ENCODE measurements at places on chromosomes 16 and 17. TPM values are rescaled to one million over a fixed set of nuclear protein-coding genes. Genes with fewer than 3 reads are reported as not detected.

DNA sequence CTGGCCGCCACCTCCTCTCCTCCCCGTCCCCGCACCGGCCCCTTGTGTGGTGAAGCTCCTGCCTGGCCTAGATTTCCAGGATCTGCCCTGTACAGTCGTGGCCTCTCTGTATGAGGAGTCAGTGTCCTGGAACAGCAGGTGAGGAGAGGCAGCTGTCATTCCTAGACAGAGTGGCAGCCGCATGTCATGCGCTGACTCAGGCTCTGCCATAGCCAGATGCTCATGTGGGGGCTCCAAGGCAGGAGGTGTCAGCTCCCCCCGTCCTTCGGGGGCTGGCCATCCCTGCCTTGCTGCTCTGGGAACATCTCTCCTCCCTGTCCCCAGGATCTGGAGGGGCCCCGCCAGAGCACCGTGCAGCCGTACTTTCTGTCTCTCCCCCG is 60.4 kb downstream of the BAIAP2 start:
- DNase-seq, result peak; percentile 24

The PLSCR3 gene
- total RNA-seq, result 20.8 TPM

The CLEC18A gene
- 0.10 TPM for total RNA-seq

DNA sequence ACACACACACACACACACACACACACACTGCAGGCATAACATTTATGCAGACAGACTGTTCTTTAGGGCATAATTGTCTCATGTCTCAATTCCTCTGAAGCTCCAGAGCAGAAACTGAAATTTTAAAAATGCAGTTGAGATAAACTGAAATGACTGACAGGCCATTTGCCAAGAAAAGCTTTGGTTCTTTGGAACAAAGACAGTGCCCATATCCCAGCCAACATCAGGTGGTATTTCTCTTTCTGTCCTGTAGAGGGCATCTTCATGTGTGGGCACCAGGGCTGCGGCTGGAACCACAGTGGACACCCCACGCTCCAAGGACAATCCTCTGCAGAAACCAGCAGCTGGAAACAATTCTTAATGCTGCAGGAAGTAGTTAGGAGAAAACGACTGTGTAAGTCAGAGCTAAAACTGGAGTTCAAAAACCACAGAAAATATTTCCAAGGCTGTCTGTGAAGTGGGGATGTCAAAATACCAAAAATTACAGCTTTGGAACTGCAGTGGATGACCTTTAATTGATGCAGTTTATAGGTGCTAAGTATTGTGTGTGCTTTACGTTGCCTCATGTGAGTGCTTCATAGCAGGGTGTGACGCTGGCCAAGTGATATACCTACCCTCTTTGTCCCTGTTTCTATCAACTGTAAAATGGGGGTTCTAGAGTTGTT is 10.6 kb upstream of the MEFV start:
- peak; percentile 66 for DNase-seq

DNA sequence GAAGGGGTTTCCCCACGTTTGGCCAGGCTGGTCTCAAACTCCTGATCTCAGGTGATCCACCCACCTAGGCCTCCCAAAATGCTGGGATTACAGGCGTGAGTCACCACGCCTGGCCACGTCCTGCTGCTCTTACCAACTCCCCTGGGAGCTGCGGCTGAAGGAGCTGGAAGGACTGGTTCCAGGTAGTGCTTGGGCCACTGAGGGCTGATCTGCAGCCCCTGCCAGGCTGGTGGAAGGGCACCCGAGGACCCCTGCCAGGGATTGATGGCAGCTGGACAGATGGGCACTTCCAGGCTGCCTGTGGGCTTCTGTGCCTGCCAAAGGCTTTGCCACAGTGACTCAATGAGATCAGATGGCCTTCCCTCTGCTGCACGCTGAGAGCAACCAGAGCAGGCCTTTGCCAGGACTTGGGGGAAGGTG is 2.3 kb downstream of the OXLD1 start:
- no peak for DNase-seq

The SPATA22 gene
- total RNA-seq, result not detected

The PAFAH1B1 gene
- total RNA-seq, result 93.9 TPM

DNA sequence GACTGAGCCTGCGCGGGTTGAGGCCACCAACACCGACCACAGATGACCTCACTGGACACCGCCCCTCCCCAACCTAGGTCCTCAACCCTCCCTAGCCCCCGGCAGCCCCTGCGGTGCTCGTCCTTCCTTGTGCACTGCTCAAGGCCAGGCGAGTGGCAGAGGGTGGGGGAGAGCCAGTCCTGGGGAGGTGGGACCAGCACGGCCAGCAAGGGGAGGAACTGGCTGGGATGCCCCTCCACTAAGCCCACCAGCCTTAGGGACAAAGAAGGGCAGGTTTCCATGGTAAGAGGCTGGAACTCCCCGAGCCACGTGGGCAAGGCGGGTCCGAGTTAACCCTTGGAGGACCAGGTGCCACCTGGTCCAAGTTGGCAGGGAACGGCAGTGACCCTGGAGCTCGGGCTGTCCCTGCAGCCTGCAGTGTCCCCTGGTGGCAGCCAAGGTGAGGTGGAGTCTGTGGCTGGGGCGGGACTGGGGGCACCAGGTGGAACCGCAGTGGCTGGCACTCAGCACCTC is 9.2 kb downstream of the FSCN2 start:
- DNase-seq, result no peak

GRCh38 chr17:7184091-7184488 is 4.9 kb upstream of the ASGR1 start:
- no peak for DNase-seq

- DNase-seq, result peak; percentile 94
Observed at GRCh38 chr17:83012868-83013778, 66.3 kb upstream of the METRNL start.

The MYH8 gene
- not detected for total RNA-seq

- DNase-seq, result no peak
Observed at GRCh38 chr16:57619133-57619605, 9.3 kb upstream of the ADGRG1 start.

The HSD11B2 gene
- total RNA-seq, result not detected

- DNase-seq, result no peak
Observed at GRCh38 chr16:88338896-88339295, 43.9 kb upstream of the ZNF469 start.

The MARVELD3 gene
- total RNA-seq, result not detected

GRCh38 chr16:81632392-81633146 is 146.5 kb upstream of the PLCG2 start:
- DNase-seq, result peak; percentile 93

DNA sequence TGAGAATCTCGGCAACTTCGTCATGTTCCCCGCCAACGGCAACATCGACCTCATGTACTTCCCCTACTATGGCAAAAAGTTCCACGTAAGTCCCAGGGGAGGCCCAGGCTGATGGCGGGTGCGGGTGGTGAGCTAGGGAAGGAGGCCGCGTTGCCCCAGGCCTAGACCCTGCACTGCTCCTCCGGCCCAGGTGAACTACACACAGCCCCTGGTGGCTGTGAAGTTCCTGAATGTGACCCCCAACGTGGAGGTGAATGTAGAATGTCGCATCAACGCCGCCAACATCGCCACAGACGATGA is 4.8 kb downstream of the ATP1B2 start:
- no peak for DNase-seq

The ABI3 gene
- total RNA-seq, result 0.24 TPM

The ACLY gene
- 99.4 TPM for total RNA-seq

The KRTAP4-5 gene
- not detected for total RNA-seq

- no peak for DNase-seq
Observed at GRCh38 chr16:6926341-6926740, 406.3 kb upstream of the RBFOX1 start.

The CES3 gene
- total RNA-seq, result 0.10 TPM

DNA sequence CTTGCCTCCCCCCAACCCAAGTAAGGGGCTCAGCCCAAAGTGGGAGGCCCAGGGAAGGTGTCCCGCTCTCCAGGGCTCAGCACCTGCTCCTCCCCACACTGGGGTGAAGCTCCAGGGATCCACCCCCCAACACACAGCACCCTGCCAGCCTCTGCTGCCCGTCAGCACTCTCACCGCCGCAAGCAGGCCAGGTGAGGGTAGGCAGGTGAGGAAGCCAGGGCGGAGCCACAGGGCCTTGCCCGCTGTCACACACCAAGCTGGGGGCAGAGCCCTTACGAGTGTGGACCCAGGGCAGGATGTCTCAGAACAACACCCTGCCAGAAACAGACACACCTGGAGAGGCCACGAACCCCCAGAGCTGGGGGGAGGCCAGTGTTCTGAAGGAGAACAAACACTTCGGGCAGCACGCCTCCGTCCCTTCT is 19.5 kb downstream of the PLLP start:
- no peak for DNase-seq

- no peak for DNase-seq
Observed at GRCh38 chr17:49513044-49513395, 17.9 kb downstream of the NGFR start.

The KCNG4 gene
- total RNA-seq, result not detected

GRCh38 chr16:89324056-89325010 is 106.8 kb downstream of the ZNF778 start:
- peak; percentile 83 for DNase-seq

The SMTNL2 gene
- not detected for total RNA-seq

The MYCBPAP gene
- total RNA-seq, result not detected

- DNase-seq, result peak; percentile 8
Observed at GRCh38 chr17:45954914-45955313, 44.1 kb upstream of the STH start.

DNA sequence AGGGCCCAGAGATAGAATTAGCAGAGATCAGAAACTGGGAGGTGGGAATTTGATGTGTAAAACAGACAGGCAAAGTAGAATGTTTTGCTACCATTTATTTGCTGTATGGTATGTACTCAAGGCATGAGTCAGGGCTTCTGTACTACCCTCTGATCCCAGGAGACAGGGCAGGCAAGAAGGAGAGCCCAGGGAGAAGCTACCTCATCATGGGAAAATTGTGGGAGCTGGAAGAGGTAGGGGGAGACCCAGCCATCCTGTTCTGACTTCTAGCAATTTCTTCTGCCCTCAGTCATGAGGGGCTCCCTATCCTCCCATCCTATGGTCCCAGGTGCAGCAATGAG is 1.7 kb upstream of the PIGS start:
- no peak for DNase-seq

DNA sequence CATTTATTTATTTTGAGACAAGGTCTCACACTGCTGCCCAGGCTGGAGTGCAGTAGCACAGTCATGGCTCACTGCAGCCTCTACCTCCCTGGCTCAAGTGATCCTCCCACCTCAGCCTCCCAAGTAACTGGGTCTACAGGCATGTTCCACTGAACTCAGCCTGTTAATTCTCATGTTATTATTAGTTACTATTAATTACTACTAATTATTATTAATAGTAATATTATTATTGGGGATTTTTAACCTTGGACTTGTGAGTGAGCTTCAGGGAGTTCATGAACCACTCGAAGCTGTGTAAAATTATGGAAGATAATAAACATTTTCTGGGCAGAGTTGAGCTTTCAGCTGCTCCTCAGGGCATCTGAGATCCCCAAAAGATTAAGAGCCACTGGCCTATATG is 4.6 kb upstream of the STAC2 start:
- no peak for DNase-seq

GRCh38 chr17:42698736-42699414 is 16.5 kb downstream of the CNTNAP1 start:
- DNase-seq, result peak; percentile 83

- no peak for DNase-seq
Observed at GRCh38 chr17:68861602-68862001, 93.6 kb downstream of the ABCA8 start.

GRCh38 chr16:27175888-27176287 is 27.4 kb upstream of the KDM8 start:
- no peak for DNase-seq

DNA sequence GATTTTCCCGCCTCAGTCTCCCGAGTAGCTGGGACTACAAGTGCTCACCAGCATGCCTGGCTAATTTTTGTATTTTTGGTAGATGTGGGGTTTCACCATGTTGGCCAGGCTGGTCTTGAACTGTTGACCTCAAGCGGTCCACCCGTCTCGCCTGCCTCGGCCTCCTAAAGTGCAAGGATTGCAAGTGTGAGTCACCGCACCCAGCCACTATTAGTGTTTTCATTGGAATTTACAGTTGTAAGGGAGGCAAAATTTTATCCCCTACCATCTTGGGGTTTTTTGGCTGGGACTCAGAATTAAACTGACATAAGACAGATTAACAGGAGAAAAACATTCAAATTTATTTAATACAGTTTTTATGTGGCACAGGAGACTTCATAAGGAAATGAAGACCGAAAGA is 12.3 kb upstream of the MYCBPAP start:
- peak; percentile 36 for DNase-seq

The ORC6 gene
- total RNA-seq, result 33.3 TPM

The DNAH2 gene
- 3.2 TPM for total RNA-seq

DNA sequence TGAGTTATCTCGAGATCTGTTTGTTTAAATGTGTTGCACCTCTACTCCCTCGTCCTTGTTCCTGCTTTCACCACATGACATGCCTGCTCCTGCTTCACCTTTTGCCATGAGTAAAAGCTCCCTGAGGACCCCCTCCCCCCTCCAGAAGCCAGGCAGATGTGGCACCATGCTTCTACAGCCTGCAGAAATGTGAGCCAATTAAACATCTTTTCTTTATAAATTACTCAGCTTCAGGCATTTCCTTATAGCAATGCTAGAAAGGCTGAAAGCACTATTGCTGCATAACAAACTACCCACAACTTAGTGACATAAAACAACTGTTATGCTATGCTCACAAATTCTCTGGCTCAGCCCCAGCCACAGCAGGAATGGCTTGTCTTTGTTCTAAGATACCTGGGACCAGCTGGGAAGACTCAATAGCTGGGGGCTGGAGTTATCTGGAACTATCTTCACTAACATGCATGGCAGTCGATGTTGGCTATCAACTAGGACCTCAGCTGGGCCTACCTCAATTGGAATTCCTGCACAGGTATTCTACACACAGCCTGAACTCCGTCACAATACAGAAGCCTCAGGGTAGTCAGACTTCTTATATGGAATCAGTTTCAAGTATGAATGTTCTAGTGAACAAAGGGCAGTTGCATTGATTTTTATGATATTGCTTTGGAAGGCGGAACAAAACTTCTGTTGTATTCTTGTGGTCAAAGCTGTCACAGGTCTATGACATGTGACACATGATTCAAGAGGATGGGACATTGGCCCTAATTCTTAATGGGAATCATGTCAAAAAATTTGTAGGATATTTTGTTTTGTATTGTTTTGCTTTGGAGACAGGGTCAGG is 186.0 kb upstream of the PIRT start:
- DNase-seq, result no peak

GRCh38 chr17:56291226-56291805 is 138.0 kb downstream of the ANKFN1 start:
- no peak for DNase-seq

GRCh38 chr17:28199728-28200127 is 119.3 kb upstream of the TMEM97 start:
- DNase-seq, result no peak

DNA sequence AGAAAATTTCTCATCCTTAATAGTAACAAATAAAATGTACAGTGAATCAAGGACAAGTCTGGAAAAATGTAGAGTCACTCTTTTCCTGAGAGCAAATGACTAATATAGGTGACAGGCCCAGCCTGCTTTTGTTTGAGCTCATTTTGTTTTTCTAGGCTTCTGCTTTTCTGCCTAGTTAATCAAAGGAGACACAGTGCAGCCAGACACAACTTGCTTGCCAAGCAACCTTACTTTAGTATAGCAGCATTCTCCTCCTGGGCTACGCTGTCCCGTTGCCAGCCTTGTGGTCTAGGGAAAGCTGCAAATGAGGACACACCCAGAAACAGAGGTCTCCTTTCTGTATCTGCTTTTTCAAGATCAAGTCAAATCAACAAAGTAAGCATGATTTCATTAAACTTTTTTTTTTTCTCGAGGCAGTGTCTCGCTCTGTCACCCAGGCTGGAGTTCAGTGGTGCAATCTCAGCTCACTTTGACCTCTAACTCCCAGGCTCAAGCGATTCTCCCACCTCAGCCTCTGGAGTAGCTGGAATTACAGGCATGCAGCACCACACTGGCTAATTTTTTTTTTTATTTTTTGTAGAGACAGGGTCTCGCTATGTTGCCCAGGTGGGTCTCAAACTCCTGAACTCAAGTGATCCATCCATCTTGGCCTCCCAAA is 17.2 kb downstream of the GINS3 start:
- DNase-seq, result peak; percentile 83

Measured in RPMI7951 (cell line).